ENCODE measurements at places on chromosomes 3 and 15.

DNA sequence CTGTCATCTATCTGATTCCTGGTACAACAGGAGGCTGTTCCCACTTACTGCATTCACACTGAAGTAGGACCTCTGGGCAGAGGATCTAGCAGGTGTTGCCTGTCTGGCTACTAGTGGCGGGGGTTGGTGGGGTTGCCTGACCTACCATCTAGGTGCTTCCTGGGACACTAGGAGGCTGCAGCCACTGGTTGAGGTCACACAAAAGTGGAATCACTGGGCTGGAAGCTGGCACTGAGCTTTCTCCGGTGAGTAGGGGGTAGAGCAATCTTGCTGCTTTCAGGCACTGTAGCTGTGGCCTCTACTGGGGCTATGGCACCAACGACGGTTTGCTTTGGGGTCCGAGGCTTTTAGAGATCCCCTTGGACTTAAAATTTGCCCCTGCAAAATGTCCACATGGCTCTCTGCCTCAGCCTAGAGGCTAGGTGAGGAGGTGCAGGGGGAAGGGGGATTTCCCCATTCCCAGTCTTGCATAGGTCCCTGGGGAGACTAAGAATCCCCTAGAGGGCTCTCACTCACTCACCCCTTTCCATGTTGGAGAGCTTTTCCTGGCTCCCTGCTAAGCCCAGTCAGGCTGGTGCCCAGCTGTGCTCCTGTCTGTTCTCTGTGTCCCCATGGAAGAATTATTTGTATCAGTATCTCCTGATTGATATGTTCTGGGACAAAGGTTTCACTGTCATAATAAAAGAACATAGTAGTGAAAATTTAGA is 397.7 kb upstream of the EPHA6 start:
- no peak for DNase-seq

DNA sequence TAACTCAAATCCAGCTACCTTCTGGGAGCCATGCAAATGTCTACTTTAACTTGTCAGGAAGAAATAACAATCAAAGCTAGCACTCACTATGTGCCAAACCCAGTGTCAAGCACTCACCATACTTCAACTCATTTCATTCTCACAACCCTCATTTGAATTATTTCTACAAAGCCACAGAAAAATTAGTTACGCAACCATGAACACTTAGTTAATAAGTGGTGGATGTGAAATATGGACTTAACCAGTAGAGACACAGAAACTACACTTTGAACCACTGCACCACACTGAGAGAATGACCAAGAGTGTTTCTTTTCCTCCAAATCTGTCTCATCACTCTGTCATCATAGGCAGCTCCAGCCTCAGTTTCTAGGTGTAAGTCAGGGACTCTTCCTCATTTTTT is 91.0 kb upstream of the MBNL1 start:
- DNase-seq: no peak

GRCh38 chr3:192991356-192991755 is 73.7 kb upstream of the MB21D2 start:
- no peak for DNase-seq

DNA sequence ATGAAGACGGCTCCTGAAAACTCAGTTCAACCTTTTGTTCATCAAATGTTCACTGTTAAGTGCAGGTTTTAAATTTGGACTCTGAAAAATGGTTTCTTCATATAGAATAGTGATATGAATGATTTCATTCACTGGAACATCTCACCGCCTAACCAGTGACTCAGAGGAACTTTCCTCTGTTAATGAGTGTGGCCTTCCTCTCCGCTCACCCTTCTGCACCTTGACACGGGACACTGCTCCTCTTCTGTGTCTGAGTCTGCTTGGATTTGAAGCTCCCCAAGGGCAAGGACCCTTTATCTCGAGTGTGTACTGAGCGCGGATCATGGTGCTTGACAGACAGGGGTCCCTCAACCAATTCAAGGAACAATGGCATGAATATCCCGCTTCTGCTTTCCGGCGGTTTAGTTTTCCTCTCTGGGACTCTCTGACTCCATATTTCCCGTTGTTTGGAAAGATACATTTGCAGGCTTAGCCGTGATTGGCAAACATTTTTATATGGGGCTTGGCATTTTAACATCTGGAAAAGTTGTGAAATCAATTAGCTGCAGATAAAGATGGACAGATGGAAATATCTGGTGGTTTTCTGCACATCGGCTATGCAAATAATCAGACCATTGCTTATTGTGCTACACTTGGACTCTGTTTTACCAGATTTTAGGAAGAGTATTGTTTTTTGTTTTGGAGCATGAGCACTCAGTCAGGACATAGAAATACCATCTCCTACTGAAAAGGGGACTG is 20.9 kb downstream of the KBTBD8 start:
- DNase-seq: no peak

GRCh38 chr3:188390343-188390718 is 236.4 kb downstream of the LPP start:
- no peak for DNase-seq

DNA sequence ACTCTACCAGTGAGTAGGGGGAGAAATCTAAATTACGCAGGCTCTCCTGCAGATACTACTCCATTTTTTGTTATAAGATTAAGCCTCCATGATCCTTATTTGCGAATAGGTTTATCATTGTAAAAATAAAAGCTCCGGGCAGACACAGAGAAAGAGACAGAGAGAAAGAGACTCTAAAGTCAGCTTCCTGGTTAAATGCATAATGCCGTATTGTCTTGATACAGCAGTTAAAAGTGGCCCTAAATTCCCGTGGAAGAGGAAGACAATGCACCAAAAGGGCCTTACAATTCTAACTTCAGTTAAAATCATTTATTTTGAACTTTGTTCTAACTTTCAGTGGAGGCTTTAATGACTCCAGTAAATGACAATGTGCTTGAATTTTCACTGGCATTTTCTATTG is 98.3 kb downstream of the SLC9A9 start:
- no peak for DNase-seq

DNA sequence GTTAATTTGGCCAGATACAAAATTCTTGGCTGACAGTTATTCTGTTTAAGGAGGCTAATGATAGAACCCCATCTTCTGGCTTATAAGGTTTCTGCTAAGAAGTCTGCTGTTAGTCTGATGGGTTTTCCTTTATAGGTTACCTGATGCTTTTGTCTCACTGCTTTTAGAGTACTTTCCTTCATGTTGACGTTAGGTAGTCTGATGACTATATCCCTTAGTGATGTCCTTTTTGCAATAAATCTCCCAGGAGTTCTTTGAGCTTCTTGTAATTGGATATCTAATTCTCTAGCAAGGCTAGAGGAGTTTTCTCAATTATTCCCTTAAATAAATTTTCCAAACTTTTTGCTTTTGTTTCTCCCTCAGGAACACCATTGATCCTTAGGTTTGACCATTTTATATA is 114.1 kb upstream of the CDIN1 start:
- DNase-seq: no peak

DNA sequence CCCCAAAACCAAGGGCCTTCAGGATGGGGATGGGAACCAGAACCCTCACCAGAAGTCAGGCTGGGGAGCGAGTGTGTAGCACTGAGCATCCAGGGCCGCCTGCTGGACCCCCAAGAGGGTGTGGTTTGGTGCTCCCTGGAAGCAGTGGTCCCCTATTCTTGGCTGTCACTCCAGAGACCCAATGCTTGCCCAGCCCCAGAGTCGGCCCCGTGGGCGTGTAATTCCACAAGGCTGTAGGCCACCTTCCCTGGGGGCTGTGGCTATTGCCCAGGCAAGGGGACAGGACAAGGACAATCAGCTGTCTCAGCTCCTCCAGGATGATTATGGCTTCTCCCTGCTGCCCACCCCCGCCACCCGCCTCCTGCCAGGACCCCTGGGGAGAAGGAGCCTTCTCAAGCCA is 14.5 kb downstream of the IGDCC3 start:
- no peak for DNase-seq

DNA sequence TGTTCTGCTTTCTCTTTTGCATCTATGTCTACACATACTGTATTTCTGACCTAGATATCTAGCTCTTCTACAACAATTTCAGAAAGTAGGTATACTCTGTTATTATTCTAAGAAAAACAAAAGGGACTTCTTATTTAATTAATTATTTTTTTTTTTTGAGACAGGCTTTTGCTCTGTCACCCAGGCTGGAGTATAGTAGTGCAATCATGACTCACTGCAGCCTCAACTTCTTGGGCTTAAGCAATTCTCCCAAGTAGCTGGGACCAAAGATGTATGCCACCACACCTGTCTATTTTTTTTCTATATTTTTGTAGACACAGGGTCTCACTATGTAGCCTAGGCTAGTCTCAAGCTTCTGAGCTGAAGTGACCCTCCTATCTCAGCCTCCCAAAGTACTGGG is 130.6 kb downstream of the MBNL1 start:
- no peak for DNase-seq

DNA sequence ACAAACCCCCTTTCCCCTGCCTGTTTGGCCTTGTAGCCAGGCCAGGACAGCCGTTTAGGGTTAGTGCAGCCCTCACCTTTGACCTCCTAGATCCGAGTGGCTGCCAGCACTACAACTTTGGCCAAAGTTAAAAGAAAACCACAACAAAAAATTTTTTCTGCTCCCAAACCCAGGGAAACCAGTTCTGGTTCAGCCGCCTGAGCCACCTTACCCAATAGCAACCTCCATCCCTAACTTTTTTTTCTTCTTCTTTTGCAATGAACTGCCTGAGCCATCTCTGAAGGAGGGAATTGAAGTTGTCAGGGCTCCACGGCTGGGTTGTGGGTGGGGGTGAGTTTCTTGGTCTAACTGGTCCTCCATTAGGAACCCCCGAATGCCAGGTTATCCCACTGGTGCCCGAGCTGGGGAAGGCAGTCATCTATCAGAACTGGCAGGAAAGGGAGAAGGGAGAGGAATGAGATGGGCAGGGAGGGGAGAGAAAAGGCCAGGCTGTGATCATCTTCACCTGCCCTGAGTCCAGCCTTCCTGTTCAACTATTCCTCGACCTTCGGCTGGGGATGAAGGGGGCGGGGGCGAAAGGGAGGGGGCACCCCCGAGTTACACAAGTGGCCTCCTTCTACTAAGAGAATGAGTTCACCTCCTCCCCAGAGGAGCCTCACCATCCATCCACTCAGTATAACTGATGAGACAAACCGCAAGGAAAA is 6.2 kb upstream of the NR2F2 start:
- no peak for DNase-seq

GRCh38 chr3:116118475-116119169 is 326.7 kb downstream of the LSAMP start:
- no peak for DNase-seq

GRCh38 chr3:170010498-170010897 is 27.3 kb upstream of the GPR160 start:
- DNase-seq: no peak

GRCh38 chr3:195080125-195080524 is 190.8 kb downstream of the XXYLT1 start:
- no peak for DNase-seq

DNA sequence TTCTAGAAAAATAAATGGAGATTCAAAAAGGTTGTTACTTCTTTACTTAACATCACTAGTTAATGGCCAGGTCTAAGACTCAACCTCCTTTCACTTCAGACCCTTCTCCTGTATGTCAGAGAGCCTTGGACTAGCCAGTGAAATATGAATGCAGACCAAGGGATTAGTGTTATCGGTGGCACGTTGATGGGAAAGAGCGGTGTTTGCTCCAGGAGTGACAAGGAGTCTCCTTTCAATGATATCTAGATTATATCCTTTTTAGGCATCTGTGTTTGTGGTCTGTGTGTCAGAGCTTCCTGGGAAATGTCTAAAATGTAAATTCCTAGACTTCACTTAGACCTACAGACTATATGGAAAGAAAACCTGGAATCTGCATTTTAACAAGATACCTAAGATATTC is 658.0 kb upstream of the KCNMB2 start:
- no peak for DNase-seq

GRCh38 chr3:114838025-114838424 is 309.1 kb downstream of the ZBTB20 start:
- no peak for DNase-seq

DNA sequence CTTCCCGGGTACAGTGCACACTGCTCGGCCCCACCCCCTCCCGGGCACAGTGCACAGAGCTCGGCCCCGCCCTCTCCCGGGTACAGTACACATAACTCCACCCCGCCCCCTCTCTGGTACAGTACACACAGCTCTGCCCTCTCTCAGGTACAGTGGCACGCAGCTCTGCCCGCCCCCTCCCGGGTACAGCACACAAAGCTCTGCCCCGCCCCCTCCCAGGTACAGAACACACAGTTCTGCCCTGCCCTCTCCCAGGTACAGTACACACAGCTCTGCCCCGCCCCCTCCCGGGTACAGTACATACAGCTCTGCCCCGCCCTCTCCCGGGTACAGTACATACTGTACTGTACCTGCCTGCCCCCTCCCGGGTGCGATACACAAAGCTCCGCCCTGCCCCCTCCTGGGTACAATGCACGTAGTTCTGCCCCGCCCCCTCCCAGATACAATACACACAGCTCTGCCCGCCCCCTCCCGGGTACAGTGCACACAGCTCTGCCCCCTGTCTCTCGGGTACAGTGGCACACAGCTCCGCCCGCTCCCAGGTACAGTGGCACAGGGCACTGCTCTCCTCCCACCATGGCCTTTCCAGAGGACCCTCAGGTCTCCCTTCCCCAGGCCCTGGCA is 16.4 kb upstream of the PRR20G start:
- DNase-seq: no peak

DNA sequence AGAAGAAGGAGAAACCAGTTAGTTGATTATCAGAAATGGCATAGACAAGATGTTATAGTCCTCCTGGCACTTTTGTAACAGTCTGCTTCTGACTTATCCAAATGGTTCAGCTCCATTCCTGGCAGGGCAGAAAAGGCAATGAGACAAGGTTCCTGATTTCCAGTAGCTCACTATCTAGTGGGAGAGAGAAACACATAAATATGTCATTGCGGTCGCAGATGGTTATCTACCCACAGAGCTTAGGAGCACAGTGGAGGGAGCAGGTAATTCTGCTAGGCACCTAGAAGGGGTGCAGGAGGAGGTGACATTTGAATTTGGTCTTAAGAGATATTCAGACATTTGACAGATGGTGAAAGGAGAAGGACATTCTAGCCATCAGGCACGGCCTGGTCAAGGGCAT is 78.1 kb downstream of the TAMM41 start:
- DNase-seq: no peak

GRCh38 chr3:158727206-158728060 is 4.8 kb downstream of the RARRES1 start:
- peak; percentile 51 for DNase-seq
